ENCODE measurements at places on chromosomes 5 and 9.

DNA sequence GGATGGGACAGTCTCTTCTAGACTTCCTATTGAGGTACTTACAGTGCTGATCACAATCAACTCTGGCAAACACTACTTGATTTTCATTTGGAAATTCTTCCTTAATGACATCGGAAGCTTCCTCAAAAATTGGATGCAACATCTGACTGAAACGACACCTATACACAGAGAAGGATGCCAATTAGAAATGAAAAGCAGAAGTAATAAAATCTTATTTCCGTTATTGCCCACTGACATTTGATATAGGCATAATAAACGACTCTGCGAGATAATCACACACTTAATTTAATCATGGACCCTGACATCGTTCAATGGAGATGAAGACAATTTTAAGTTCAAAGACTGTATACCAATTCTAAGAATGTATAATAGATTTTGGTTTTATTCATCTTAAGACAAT lies 46.4 kb downstream of the ERP44 start:
- no peak for DNase-seq

- DNase-seq, result no peak
Measured at GRCh38 chr5:110476164-110476563, 250.3 kb downstream of the TMEM232 start.

DNA sequence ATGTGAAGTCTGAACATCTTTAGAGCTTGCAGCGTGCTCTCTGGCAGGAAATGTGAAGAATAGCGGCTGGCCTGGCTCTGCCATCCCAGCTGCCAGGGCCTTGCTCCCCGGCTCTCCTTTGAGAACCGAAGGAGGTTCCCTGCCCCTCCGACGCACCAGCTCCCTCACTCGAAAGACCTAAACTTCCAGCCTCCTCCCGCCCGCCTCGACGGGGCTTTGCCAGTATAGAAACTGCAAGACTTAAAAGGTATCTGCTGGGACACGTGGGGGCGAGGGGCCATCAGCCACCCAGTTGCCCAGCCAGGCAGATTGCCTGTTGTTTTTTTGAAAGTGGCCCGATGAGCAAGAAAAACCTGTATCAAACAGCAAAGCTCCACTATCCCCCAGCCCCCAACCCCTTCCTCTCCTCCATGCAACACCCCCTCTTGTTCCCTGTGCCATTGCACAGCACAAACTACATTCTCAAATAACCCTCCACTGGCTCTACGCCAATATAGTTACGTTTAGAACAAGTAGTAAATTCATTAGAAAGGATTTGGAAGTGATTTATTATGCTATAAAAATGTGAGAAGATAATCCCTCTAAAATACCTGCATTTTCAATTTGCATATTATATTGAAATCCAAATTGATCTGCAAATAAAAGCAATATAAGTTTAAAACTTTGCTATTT lies 331.9 kb downstream of the MED10 start:
- no peak for DNase-seq

DNA sequence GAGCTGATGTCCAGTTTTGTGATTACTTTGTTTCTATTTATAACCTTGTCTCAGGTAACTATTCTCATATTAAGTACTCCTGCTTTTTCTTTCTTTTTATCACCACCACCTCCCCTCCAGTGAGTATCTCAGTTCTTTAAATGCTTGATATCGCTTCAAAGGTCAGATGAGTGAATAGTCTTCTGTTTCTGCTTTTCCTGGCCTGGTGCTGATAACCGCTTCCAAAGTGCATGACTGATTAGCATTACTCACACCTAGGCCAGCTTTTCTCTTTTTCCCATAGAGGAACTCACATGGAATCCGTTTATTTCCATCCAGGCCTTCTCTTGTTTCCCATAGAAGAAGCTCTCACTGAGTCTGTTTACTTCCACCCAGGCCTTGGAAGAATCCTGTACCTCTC lies 3.2 kb downstream of the SLC36A1 start:
- no peak for DNase-seq

- no peak for DNase-seq
Measured at GRCh38 chr9:94084314-94084713, at the start of gene PTPDC1. Gene PTPDC1 (plus strand): TSS chr9:94084464. CDS start chr9:94084531, 67 bp downstream.

DNA sequence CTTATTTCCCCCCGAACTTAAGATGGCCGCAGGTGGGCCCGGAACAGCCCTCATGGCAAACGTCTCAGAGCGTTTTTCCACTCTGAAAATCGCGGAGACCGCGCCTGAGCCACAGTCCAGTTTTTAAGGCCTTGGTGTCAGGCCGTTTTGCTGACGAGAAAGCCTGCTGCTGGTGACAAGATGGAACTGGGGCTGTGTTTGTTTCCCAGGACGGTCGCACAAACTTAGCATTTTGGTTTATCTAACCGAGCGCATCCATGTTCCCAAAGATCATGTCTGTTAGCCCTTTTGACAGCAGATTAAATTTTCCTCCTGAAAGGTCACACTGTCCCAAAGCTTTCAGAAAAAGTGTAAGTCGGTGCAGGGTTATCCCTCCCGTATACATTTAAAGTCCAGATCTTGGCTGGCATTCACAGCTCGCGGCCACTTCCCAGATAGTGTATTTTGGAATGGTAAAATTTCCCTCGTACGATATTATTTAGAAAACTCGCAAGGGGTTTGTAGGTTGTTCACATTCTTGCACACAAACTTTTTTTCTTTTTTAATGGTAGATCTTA lies 812 bp downstream of the SREK1 start:
- DNase-seq, result no peak

Measured in T-cell (primary cell).